ENCODE measurements at places on chromosomes 4 and X.

- no peak for DNase-seq
Observed at GRCh38 chrX:20680998-20681397, 414.3 kb upstream of the RPS6KA3 start.

DNA sequence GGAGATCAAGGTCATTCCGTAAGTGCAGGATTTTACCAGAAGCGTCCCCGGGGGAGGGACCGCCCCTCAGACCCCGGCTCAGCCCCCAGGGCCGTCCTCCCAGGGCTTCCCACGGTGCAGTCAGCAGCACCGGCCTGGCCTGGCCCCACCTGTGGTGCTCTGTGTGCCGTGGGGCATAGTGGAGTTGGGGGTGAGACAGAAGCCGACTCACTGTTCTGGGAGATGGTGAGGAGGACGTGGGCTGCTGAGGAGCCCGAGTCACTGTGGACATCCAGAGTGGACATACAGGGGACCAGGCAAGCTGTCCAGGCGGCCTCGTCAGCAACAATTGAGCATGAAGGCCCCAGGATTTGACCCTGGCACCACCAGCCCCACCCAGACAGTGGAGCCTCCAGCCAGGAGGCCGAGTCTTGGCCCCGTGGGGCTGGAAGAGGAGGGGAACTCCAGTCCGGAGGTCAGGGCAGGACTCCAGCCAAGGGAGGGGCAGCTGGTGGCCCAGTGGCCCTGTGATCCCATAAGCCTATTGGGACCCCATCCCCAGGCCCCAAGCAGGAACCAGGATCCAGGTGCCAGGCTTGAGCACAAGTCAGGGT, 19.1 kb downstream of the ATP5ME start:
- no peak for DNase-seq

- DNase-seq: no peak
Observed at GRCh38 chrX:115367951-115368350, 78.4 kb downstream of the LUZP4 start.

- no peak for DNase-seq
Observed at GRCh38 chr4:40087799-40088366, 31.2 kb downstream of the N4BP2 start.

- DNase-seq: no peak
Observed at GRCh38 chr4:85600501-85600900, 125.6 kb downstream of the ARHGAP24 start.
